ENCODE measurements at places on chromosomes 3 and 15.

- DNase-seq = no peak
These were observed 23.9 kb upstream of the BCL2L10 start for GRCh38 chr15:52136442-52136980.

DNA sequence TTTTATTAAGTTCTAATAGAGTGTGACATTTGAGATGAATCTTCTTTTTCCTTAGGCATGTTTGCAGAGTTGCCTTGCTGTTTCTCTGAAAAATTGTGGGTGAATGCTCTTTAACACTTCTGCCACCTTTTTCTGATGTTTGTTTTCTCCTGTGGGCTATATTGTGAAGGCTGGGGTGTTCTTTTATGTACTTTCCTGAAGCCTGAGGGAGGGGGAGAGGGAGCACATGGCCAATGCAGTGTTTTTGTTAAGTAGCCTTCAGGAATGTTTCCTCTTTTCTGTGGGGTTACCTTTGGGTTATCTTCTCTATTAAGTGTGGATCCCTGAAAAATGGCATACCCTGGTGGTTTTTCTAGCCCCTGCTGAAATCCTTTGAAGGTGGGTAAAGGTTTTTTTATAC, 50.2 kb downstream of the CMC1 start:
- DNase-seq = no peak

GRCh38 chr3:61872077-61872706, 310.8 kb downstream of the PTPRG start:
- no peak for DNase-seq

GRCh38 chr15:39300451-39301153, 280.3 kb upstream of the THBS1 start:
- DNase-seq = no peak

- no peak for DNase-seq
These were observed 237.6 kb upstream of the BHLHE40 start for GRCh38 chr3:4741404-4742307.

DNA sequence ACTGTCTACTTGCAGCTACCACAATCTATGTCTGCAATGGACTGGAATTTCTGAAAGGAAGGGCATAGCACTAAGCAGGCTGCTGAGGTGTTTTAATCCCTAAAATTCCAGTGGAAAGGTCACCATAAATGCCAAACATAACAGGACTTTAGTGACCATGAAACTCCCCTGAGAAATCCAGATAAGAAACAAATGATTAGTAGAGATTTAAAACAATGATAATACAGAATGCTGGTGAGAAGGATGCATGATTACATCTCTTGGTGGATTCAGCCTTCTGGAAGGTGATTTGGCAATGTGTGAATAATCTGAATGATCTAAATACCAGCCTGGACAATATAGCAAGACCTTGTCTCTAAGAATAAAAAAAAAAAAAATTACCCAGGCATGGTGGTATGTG, 475.0 kb upstream of the CBLB start:
- no peak for DNase-seq

GRCh38 chr15:52117549-52117948, 5.0 kb upstream of the BCL2L10 start:
- DNase-seq = no peak

- no peak for DNase-seq
These were observed 66.7 kb upstream of the STT3B start for GRCh38 chr3:31465999-31466398.

DNA sequence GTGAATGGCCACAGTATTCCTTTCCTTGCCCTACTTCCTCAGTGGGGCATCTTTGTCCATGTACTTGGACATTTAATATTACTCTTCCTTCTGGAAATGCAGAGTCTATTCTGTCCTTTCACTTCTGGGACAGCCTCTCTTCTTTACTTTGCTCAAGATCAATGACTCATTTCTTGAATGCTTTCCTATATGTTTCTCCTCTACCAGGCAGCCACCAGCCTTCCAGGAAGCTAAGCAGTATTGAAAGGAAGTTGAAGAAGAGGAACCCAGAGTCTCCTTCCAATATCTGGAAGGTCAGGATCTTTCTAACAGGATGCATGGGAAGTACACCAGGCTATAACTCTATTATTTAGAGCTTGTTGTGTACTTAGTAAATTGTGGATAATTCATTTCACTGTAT, 182.8 kb downstream of the CD47 start:
- no peak for DNase-seq

DNA sequence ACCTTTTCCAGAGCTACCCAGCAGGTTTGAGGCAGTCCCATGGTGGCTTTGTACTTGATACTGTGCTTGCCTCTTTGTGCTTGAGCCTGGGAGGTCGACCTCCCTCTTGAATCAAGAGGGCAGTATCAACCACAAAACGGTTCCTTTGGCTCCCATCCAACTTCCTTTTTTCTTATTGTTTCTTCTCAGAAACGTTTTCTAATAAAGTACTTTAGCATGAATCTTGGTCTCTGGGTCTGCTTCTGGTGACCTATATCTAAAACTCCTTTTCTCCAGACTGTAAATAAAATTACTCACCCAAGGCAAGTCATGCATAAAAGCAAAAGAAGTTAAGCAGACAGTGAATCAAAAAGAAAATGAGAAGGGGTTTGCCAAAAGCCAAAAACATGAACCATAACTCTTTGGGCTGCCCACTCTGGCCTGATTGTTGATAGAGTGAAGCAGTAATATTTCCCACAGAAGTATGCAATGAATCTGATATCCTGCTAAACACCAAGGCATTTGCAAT, 112.2 kb upstream of the SLC4A7 start:
- no peak for DNase-seq

GRCh38 chr3:181253796-181254195, 264.3 kb upstream of the DNAJC19 start:
- no peak for DNase-seq

DNA sequence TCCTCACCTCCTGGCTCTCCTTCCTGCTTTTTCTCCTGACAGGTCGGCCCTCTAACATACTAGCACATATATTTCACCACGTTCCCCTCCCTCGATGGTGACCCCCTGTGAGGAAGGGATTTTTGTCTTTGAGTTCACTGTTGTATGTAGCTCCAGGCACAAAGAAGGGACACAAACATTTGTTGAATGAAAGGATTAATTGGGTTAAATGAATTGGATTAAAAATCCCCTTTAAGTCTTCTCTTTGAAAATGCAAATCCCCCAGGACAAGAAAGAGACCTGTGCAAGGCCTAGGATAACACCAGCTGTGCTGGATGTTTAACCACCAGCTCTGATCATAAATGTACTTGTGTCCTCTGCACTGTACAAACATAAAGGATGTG, 3.3 kb downstream of the CALML4 start:
- DNase-seq = no peak

DNA sequence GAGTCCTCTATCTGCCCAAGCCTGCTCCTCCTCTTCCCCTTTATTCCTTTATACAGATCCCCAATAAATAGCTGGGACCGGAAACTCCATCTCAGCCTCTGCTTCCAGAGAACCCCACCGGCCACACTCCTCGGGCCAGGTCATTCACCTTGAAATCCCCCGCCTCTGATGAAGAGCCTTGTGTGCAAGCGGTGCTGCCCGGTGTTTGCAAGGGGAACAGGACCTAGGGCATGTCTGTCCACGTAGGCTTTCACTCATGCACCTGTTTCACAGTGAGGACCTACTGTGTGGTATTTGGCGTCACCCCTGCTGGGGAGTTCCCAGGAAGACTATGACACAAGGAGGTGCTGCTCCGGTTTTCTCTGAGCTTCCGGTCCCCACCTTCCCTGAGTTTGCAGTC, 54.0 kb downstream of the WNT7A start:
- DNase-seq = no peak

DNA sequence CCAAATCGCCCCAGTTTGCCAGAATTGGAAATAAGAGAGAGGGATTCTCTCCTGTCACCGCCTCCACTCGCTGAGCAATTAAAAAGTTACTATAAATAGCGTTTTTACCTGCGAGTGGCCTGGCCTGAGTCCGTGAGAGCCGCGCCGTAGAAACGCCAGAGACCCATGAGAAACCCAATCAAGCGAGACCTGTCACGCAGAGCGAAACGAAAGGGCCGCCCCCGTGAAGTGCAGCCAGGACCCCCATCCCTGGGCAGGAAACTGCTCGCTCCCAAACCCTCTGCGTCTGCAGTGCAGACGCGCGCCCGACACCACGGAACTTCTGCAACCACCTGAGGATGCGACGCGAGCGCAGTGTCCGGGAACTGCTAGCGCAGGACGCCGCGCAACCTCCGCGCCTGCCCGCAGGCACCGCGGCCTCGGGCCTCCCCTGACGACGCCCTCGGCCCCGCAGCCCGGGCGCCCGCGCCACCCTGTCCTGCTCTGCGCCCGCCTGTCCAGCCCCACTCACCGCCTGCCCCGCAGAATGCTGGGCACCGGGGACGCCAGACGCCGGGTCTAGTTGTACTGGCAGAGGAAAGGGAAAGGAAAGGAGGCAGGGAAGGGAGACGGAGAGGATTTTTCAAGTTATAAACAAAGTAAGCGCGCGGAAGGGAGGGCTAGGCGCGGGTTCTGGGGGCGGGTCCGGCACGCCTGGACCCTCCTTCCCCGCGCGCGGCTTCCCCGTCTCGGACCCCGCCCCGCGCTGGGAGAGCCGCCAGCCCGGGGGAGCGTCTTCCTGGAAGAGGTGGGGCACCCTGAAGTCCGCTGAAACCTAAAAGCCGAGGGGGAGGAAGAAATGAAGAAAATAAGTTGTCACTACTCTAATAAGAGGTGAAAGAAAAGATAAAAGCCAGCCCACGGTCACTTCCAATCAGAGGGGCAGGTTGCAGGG, at the start of gene PLSCR4:
Gene PLSCR4 (minus strand): TSS at position 657 of the 934 bp plus-strand sequence. CDS start 29,034 bp downstream, outside the sequence.
- no peak for DNase-seq

- DNase-seq = no peak
These were observed 17.5 kb upstream of the SPTSSB start for GRCh38 chr3:161388855-161389254.

DNA sequence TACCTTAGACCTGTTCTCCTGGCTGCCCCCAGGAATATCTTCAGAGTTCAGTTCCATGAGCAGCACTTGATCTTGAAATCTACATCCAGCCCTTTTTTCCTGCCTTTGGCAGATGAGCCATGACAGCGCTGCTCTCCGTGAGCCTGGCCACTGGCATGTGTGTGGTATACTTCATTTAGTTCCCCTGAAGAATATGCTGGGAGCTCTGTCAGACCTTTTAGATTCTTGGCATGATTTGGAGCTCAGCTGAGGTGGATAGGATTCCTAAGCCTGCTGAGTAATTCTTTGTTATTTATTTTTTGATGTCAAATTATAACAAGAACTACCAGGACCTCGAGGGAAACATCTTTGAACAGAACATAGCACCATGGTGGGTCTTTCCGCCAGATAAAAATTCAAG, 121.7 kb downstream of the EDEM1 start:
- DNase-seq = no peak

DNA sequence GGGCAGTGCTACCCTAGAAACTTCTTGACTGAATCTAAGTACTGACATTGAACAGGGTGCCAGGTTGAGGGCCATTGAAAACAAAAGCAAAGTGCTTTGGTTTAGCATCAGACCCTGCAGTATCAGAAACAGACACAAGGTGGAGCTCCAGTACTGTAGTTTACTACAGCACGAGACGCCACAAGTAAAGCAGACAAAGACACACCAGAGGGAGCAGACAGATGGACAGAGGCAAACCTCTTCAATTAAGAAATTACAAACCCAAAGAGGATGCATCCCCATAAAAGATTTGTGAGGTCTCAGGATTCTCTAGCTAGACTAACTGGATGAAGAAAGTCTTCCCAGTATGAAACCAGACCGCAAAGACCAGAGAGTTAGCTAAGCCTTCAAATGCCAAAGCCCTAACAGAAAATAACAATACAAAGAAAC, 16.6 kb downstream of the TOP2B start:
- DNase-seq = peak; percentile 91

DNA sequence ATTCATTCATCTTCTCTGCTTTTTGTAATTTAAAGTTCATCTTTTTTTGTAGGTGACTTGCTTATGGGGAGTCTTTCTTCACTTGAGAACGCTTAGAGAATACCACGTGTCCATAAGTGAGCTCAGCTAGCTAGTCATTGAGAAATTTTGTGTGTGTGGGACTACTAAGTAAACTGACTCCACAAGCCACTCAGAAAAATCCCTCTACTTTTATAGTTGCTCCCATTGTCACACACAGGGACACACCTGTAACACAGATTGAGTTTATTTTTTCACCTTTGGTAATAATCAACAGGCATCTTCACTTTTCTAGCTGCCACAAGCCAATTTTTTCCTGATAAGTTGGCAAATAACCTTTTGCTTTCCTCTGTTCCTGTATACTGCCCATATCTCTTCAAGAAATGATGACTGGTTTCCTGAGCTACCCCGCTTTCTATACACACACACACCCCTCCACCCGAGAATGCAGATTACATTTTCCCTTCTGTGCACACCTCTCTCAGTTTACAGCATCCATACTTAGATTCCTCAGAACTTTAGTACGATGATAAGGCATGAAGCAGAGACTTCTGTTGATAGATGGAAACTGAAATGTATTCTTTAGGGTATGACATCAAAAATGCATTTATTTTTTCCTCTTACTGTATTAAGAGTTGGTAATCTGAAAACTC, 4.6 kb downstream of the TSC22D2 start:
- DNase-seq = no peak

Measured in stimulated activated CD4-positive, alpha-beta T cell treated with anti-CD3 and anti-CD28 coated beads, Interleukin-2, amount 100 ng/mL, for 24 hours (primary cell).